Activated naive CD8-positive, alpha-beta T cell treated with anti-CD3 and anti-CD28 coated beads, Interleukin-2, amount 10 ng/mL, durations not matched to agents 7 days and 5 days (primary cell): ENCODE measurements at places on chromosomes 16 and 17. TPM values are rescaled to one million over a fixed set of nuclear protein-coding genes. Genes with fewer than 3 reads are reported as not detected.

Gene HEATR9
- 6.3 TPM for total RNA-seq

GRCh38 chr17:39598047-39598481 is 9.7 kb downstream of the NEUROD2 start:
- peak; percentile 32 for DNase-seq
- no peak overlapping the region for H3K27ac ChIP-seq
- H3K4me1 ChIP-seq = peaks cover 3% of the 10 kb centered on the region
- peaks cover 95% of the 10 kb centered on the region for H3K27me3 ChIP-seq
- no peaks in the 10 kb centered on the region for H3K36me3 ChIP-seq

Gene CCDC200
- total RNA-seq = 0.45 TPM

Gene FN3K
- 5.2 TPM for total RNA-seq

Gene RBL2
- total RNA-seq = 248 TPM

GRCh38 chr17:76893623-76894334 is 25.6 kb downstream of the MGAT5B start:
- peaks cover 2% of the 10 kb centered on the region for H3K27me3 ChIP-seq
- no peak overlapping the region for H3K27ac ChIP-seq
- H3K4me1 ChIP-seq = no peaks in the 10 kb centered on the region
- H3K4me3 ChIP-seq = no peak overlapping the region
- no peaks in the 10 kb centered on the region for H3K36me3 ChIP-seq
- no peak for DNase-seq

- H3K4me1 ChIP-seq = no peaks in the 10 kb centered on the region
- H3K27me3 ChIP-seq = peaks cover 6% of the 10 kb centered on the region
- no peak overlapping the region for H3K27ac ChIP-seq
- DNase-seq = no peak
- H3K36me3 ChIP-seq = no peaks in the 10 kb centered on the region
Measured at GRCh38 chr17:78605886-78606285, 28.7 kb upstream of the DNAH17 start.

- DNase-seq = no peak
- peaks cover 3% of the 10 kb centered on the region for H3K4me1 ChIP-seq
- H3K27ac ChIP-seq = no peak overlapping the region
- no peak overlapping the region for H3K4me3 ChIP-seq
Measured at GRCh38 chr16:28912558-28912957, 12.5 kb downstream of the RABEP2 start.

Gene GPR142
- not detected for total RNA-seq

DNA sequence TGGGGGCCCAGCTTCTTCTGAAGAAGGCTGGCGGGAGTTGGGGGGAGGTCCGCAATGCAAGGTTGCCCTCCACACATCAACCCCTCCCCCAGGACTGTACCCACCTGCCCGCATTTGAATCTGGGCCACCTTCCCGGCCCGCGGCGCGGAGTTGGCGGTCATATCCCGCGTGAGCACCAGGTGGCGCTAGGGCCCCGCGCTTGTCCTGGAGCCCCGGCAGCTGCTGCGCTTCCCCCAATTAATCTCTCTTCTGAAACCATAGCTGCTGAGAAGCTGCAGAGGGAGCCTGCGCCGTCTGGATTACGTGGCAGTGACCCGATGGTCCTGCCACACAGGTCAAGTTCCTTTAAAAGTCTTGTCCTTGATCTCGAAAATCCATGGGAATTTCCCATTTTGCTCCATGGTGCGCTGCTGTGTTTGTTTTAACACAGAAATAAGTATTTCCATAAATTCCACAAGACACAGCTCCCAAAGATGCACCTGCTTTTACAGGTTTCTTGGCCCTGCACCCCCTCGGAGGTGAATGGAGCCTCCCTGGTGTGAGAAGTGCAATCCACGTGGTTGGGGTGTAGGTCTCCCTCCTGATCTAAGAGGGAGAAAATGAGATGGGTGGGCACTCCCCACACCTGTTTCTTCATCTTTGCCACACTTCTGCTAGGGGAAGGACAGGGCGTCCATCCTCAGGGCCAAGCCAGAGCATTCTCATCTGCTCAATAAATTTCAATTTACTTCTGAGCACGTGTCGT is 22.1 kb downstream of the COX4I1 start:
- no peak overlapping the region for H3K27ac ChIP-seq
- peaks cover 22% of the 10 kb centered on the region for H3K27me3 ChIP-seq
- H3K36me3 ChIP-seq = no peaks in the 10 kb centered on the region
- peaks cover 6% of the 10 kb centered on the region for H3K4me1 ChIP-seq
- H3K4me3 ChIP-seq = no peak overlapping the region

GRCh38 chr16:66020642-66021041 is 345.8 kb upstream of the CDH5 start:
- DNase-seq = no peak
- no peaks in the 10 kb centered on the region for H3K36me3 ChIP-seq
- H3K27me3 ChIP-seq = no peaks in the 10 kb centered on the region

Gene ADAM11
- 0.55 TPM for total RNA-seq

- no peak for DNase-seq
- no peak overlapping the region for H3K4me3 ChIP-seq
- H3K27ac ChIP-seq = no peak overlapping the region
Measured at GRCh38 chr17:74851612-74852236, 8.0 kb downstream of the GRIN2C start.

GRCh38 chr17:65783845-65784334 is 222.4 kb upstream of the AXIN2 start:
- no peak for DNase-seq
- H3K27me3 ChIP-seq = peaks cover 15% of the 10 kb centered on the region
- H3K27ac ChIP-seq = no peak overlapping the region
- H3K36me3 ChIP-seq = no peaks in the 10 kb centered on the region
- no peaks in the 10 kb centered on the region for H3K4me1 ChIP-seq

DNA sequence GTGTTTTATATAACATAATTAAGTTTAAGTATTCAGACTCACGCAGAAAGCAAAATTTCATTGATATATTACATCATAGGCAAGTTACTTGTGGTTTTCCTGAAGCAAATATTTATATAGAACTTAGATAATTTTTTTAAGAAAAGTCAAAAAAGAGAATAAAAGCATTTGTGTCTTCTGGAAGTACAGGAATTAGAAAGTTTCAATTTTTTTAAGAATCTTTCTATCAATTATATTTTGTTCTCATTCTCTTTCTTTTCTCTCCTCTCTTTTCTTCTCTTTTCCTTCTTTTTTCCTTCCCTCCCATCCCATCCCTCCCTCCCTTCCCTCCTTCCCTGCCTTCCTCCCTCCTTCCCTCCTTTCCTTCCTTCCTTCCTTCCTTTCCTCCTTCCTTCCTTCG is 120.7 kb upstream of the CDH8 start:
- H3K4me3 ChIP-seq = no peak overlapping the region
- H3K4me1 ChIP-seq = no peaks in the 10 kb centered on the region
- no peak overlapping the region for H3K27ac ChIP-seq

Gene ITGAX
- total RNA-seq = 26.7 TPM

GRCh38 chr17:34578656-34579016 is 746 bp upstream of the TMEM132E start:
- no peaks in the 10 kb centered on the region for H3K36me3 ChIP-seq
- peaks cover 7% of the 10 kb centered on the region for H3K4me1 ChIP-seq
- H3K4me3 ChIP-seq = peak overlapping the region; percentile 70
- H3K27ac ChIP-seq = no peak overlapping the region

Gene EVI2B
- total RNA-seq = 100 TPM

- no peak overlapping the region for H3K4me3 ChIP-seq
- no peak for DNase-seq
- peaks cover 29% of the 10 kb centered on the region for H3K36me3 ChIP-seq
- H3K27me3 ChIP-seq = no peaks in the 10 kb centered on the region
Measured at GRCh38 chr17:37518826-37519225, 29.1 kb downstream of the DUSP14 start.
